ENCODE measurements at places on chromosomes 11 and 22. TPM values are rescaled to one million over a fixed set of nuclear protein-coding genes. Genes with fewer than 3 reads are reported as not detected.

The LUZP2 gene
- total RNA-seq, result 0.75 TPM

The VPREB1 gene
- not detected for total RNA-seq

The OR52M1 gene
- not detected for total RNA-seq

The NPTXR gene
- total RNA-seq, result 0.72 TPM

The CECR2 gene
- 2.5 TPM for total RNA-seq

The INS gene
- total RNA-seq, result not detected

The SLC5A12 gene
- not detected for total RNA-seq

The CALCA gene
- total RNA-seq, result not detected

The MICALL1 gene
- 74.8 TPM for total RNA-seq

The INPP5J gene
- 3.0 TPM for total RNA-seq

The CCDC157 gene
- total RNA-seq, result 2.2 TPM

The COPB1 gene
- 132 TPM for total RNA-seq

The ABCC8 gene
- total RNA-seq, result not detected

The PYGM gene
- not detected for total RNA-seq

The SLC1A2 gene
- under 0.01 TPM for total RNA-seq

The SORL1 gene
- 7.8 TPM for total RNA-seq

The STIM1 gene
- total RNA-seq, result 16.5 TPM

The KCNK4 gene
- total RNA-seq, result not detected

The SPCS2 gene
- 42.8 TPM for total RNA-seq

The MYBPC3 gene
- not detected for total RNA-seq

The APOL3 gene
- total RNA-seq, result 2.1 TPM

The NKAPD1 gene
- total RNA-seq, result 11.9 TPM

The UPK2 gene
- total RNA-seq, result not detected

The TRMT2A gene
- total RNA-seq, result 21.3 TPM

The THY1 gene
- total RNA-seq, result 6.4 TPM

The SOX10 gene
- total RNA-seq, result not detected

The SAA4 gene
- 0.22 TPM for total RNA-seq

The C11orf86 gene
- not detected for total RNA-seq

The USP2 gene
- total RNA-seq, result 0.63 TPM

Data from epithelial cell of proximal tubule (primary cell).